ENCODE measurements at places on chromosomes 4 and X. TPM values are rescaled to one million over a fixed set of nuclear protein-coding genes. Genes with fewer than 3 reads are reported as not detected.

The HMGB3 gene
- total RNA-seq, result 20.6 TPM

The LNX1 gene
- 4.0 TPM for total RNA-seq

The MAGEA2 gene
- not detected for total RNA-seq

The STEEP1 gene
- 34.4 TPM for total RNA-seq

The BMP3 gene
- total RNA-seq, result not detected

The PWWP3B gene
- total RNA-seq, result not detected

The GYPB gene
- not detected for total RNA-seq

The LRAT gene
- not detected for total RNA-seq

The WDR44 gene
- 7.7 TPM for total RNA-seq

The PPBP gene
- total RNA-seq, result not detected

The CT55 gene
- total RNA-seq, result not detected

The LRIT3 gene
- under 0.01 TPM for total RNA-seq

The NHSL2 gene
- total RNA-seq, result 24.3 TPM

The LSM6 gene
- total RNA-seq, result 23.5 TPM

The ARHGAP10 gene
- 9.1 TPM for total RNA-seq

The ADAM29 gene
- not detected for total RNA-seq

The MUC7 gene
- total RNA-seq, result not detected

The IGFBP7 gene
- 1,706 TPM for total RNA-seq

The MAGEA6 gene
- not detected for total RNA-seq

The TMEM156 gene
- 0.39 TPM for total RNA-seq

The FRAS1 gene
- total RNA-seq, result 0.38 TPM

The SPP1 gene
- not detected for total RNA-seq

The MSANTD1 gene
- total RNA-seq, result 0.13 TPM

The GABRA4 gene
- total RNA-seq, result not detected

The NAP1L2 gene
- 1.7 TPM for total RNA-seq

Measured in dermis microvascular lymphatic vessel endothelial cell (primary cell).